Metanephros (tissue), 2 donors: ENCODE measurements at places on chromosomes 13 and 19. TPM values are rescaled to one million over a fixed set of nuclear protein-coding genes. Genes with fewer than 3 reads are reported as not detected.

Gene TUBA3C
- not detected for total RNA-seq

Gene OR7C1
- under 0.01 TPM for total RNA-seq

Gene KMT5C
- total RNA-seq = 22.5 TPM

Gene CRB3
- 57.0 TPM for total RNA-seq

Gene LPAR2
- 16.2 TPM for total RNA-seq

Gene DENND1C
- total RNA-seq = 2.2 TPM

Gene APOC4
- total RNA-seq = not detected

Gene GJB2
- total RNA-seq = 2.3 TPM

Gene IL17D
- total RNA-seq = 4.3 TPM

Gene C5AR2
- total RNA-seq = 2.3 TPM

Gene CATSPERD
- total RNA-seq = not detected

Gene C13orf42
- 0.41 TPM for total RNA-seq

Gene CHAMP1
- total RNA-seq = 12.6 TPM

Gene ZNF470
- 4.9 TPM for total RNA-seq

Gene DPF1
- total RNA-seq = 0.64 TPM

Gene MAP3K10
- 9.1 TPM for total RNA-seq

Gene ZNF780A
- total RNA-seq = 26.0 TPM

Gene ZNF235
- total RNA-seq = 13.5 TPM

Gene KRTDAP
- not detected for total RNA-seq

Gene MAP4K1
- 2.7 TPM for total RNA-seq

Gene PCP2
- total RNA-seq = not detected

Gene OR10H1
- total RNA-seq = not detected

Gene SIGLEC12
- total RNA-seq = 0.12 TPM

Gene POU2F2
- total RNA-seq = 0.70 TPM

Gene C19orf38
- 6.4 TPM for total RNA-seq

Gene LRP3
- 33.0 TPM for total RNA-seq

Gene KMT2B
- 28.0 TPM for total RNA-seq

Gene KLC3
- total RNA-seq = 4.0 TPM

Gene SLC25A42
- total RNA-seq = 15.6 TPM

Gene KIR2DL4
- total RNA-seq = not detected

Gene NLRP7
- total RNA-seq = 0.06 TPM

Gene SLC10A2
- 0.12 TPM for total RNA-seq

Gene GNA15
- total RNA-seq = 4.7 TPM

Gene S1PR4
- total RNA-seq = 4.8 TPM

Gene RNF113B
- not detected for total RNA-seq

Gene TGFBR3L
- not detected for total RNA-seq

Gene SLC7A10
- total RNA-seq = 3.0 TPM

Gene ZNF816
- 16.3 TPM for total RNA-seq

Gene SACS
- total RNA-seq = 35.4 TPM

Gene SYT3
- total RNA-seq = 0.76 TPM

Gene LATS2
- 24.9 TPM for total RNA-seq

Gene NAPSA
- total RNA-seq = 6.8 TPM

Gene C1QTNF9
- 1.1 TPM for total RNA-seq

Gene SIGLEC9
- 2.6 TPM for total RNA-seq

Gene INSR
- 85.7 TPM for total RNA-seq

Gene ATCAY
- total RNA-seq = 0.53 TPM

Gene FPR3
- 0.58 TPM for total RNA-seq

Gene POLRMT
- total RNA-seq = 30.9 TPM

Gene IGFL2
- not detected for total RNA-seq

Gene TMEM221
- total RNA-seq = 1.5 TPM
